ENCODE measurements at places on chromosomes 13 and 19. TPM values are rescaled to one million over a fixed set of nuclear protein-coding genes. Genes with fewer than 3 reads are reported as not detected.

DNA sequence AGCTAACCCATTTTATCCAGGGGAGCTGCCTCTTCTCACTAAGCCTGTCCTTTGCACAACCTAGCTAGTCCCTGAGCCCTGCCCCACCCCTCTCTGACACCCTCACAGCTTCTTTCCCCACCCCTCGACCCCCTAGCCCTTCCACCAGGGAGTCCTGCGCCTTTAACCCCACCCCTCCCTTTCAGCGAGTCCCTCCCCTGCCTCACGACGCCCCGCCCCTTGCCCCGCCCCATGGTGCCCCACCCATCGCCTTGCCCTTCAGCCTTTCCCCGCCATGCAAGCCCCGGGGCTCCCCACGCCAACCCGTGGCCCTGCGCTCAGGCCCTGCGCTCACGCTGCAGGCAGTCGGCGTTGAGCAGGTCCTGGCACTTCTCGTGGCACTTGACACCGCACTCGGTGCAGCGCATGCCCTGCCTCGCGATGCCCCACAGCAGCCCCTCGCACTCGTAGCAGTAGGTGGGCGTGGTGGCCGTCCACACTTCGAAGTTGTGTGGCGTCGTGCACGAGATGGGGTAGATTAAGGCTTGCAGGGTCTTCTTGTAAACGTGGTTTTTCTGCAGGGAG, 40.0 kb downstream of the UNC13A start:
- no peak for DNase-seq
- no peaks in the 10 kb centered on the region for H3K27me3 ChIP-seq
- no peak overlapping the region for H3K4me3 ChIP-seq
- no peaks in the 10 kb centered on the region for H3K36me3 ChIP-seq
- no peak overlapping the region for H3K27ac ChIP-seq

- no peaks in the 10 kb centered on the region for H3K4me1 ChIP-seq
- peaks cover 15% of the 10 kb centered on the region for H3K36me3 ChIP-seq
- H3K27me3 ChIP-seq: no peaks in the 10 kb centered on the region
- no peak overlapping the region for H3K4me3 ChIP-seq
- H3K27ac ChIP-seq: no peak overlapping the region
Observed at GRCh38 chr13:42929886-42930535, 62.0 kb downstream of the EPSTI1 start.

The CEACAM4 gene
- 0.28 TPM for total RNA-seq

DNA sequence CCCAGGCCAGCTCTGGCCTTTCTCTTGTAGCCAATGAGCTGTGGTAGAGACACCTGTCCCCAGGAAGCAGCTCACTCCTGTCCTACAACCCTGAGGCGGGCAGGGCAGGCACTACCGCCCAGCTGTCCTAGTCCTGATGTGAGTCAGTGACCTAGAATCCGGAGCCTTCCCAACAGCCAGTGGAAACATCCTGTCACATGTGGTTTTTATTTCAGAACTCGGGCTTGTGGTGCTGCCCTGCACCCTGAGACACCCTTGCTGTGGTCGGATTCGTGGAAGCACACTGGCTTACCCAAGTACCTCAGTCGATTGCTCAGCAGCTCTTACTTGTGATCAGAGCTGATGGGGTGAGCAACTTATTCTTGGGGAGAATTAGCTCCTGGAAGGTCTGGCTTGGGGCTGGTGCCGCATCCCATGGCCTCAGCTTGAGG, 83.6 kb upstream of the ARHGEF7 start:
- no peaks in the 10 kb centered on the region for H3K36me3 ChIP-seq
- H3K4me3 ChIP-seq: no peak overlapping the region
- H3K4me1 ChIP-seq: peaks cover 7% of the 10 kb centered on the region
- DNase-seq: no peak
- H3K27ac ChIP-seq: no peak overlapping the region

- H3K4me3 ChIP-seq: no peak overlapping the region
- no peaks in the 10 kb centered on the region for H3K36me3 ChIP-seq
- H3K4me1 ChIP-seq: no peaks in the 10 kb centered on the region
- DNase-seq: no peak
- no peak overlapping the region for H3K27ac ChIP-seq
Observed at GRCh38 chr13:74644229-74644628, 510.0 kb upstream of the KLF12 start.

DNA sequence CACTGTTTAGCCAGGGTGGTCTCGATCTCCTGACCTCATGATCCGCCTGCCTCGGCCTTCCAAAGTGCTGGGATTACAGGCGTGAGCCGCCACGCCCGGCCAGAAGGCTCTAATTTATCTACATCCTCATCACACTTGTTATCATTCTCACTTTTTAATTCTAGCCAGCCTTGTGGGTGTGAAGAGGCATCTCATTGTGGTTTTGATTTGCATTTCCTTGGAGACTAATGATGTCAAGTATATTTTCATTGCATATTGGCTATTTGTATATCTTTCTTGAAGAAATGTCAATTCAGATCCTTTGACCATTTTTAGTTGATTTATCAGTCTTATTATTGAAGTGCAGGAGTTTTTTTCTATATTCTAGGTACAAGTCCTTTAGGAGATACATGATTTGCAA, 27.7 kb upstream of the HIF3A start:
- no peak overlapping the region for H3K4me3 ChIP-seq
- peaks cover 6% of the 10 kb centered on the region for H3K27me3 ChIP-seq
- no peaks in the 10 kb centered on the region for H3K36me3 ChIP-seq
- peaks cover under 1% of the 10 kb centered on the region for H3K4me1 ChIP-seq
- DNase-seq: no peak

The ZNF443 gene
- 10.3 TPM for total RNA-seq

The FBXW9 gene
- 4.5 TPM for total RNA-seq

DNA sequence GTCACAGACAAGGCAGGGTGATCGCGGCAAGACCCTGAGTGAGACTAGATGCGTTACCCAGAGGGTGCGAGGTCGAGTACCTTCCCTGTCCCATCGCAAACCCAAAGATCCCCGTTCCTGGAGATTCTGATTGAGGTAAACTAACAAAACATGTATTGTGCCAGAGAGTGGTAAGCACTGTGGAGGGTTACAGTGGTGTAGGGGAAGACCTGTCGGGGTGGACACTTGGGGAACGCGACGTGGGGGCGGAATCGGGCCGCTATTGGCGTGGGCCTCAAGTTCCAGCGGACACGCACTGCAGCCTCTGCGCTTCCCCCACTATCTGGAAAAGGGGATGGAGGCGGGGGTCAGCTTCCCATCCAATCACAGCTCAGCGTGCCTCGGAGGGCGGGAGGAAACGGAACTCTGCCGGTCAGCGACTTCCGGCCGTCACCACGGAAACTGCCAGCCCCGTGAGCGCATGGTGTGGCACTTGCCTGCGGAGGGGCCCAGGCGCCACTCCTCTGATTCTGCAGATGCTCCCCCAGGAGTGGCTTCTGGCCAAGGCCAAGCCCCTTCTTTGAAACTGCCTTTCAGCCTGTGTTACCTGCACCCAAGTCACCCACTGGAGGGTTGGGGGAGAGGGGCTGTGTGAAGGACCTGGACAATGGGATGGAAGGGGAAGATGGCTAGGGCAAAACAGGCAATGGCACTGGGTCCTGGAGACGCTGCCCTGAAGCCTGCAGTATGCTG, 1.0 kb upstream of the UBE2M start:
- H3K36me3 ChIP-seq: peaks cover 9% of the 10 kb centered on the region
- H3K4me3 ChIP-seq: peak overlapping the region; percentile 47
- no peaks in the 10 kb centered on the region for H3K27me3 ChIP-seq
- H3K4me1 ChIP-seq: peaks cover 78% of the 10 kb centered on the region

- no peak for DNase-seq
- no peak overlapping the region for H3K4me3 ChIP-seq
- no peaks in the 10 kb centered on the region for H3K27me3 ChIP-seq
- no peaks in the 10 kb centered on the region for H3K36me3 ChIP-seq
- H3K4me1 ChIP-seq: no peaks in the 10 kb centered on the region
Observed at GRCh38 chr13:44011036-44011435, 131.3 kb downstream of the LACC1 start.

GRCh38 chr19:6765738-6766356, 1.4 kb downstream of the SH2D3A start:
- H3K4me1 ChIP-seq: peaks cover 52% of the 10 kb centered on the region
- H3K27me3 ChIP-seq: no peaks in the 10 kb centered on the region
- H3K4me3 ChIP-seq: peak overlapping the region; percentile 63
- DNase-seq: peak; percentile 16
- H3K27ac ChIP-seq: peak overlapping the region; percentile 97

- no peak overlapping the region for H3K4me3 ChIP-seq
- H3K27ac ChIP-seq: no peak overlapping the region
- no peaks in the 10 kb centered on the region for H3K4me1 ChIP-seq
- DNase-seq: no peak
- H3K27me3 ChIP-seq: no peaks in the 10 kb centered on the region
Observed at GRCh38 chr13:97659602-97660001, 225.6 kb downstream of the RAP2A start.

DNA sequence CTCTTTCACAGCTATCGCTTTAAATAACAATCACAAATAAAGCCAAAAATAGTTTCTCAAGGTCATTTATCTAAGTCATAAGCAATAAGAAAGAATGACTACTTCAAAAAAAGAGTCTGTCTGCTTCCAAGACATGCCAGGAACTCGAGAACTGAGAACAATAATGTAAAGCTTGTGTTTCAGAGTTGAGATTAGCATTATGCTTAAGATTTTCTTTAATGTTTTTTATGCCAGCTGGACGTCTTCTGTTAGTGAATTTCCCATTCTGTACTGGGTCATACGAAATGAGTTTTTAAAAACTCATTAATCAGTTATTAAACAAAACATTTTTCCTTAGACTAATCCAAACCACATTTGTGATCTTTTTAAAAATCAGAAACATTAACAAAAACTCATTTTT, 3.2 kb upstream of the SPRYD7 start:
- no peak overlapping the region for H3K27ac ChIP-seq
- H3K36me3 ChIP-seq: no peaks in the 10 kb centered on the region
- DNase-seq: no peak
- peaks cover 19% of the 10 kb centered on the region for H3K4me1 ChIP-seq
- H3K4me3 ChIP-seq: no peak overlapping the region

DNA sequence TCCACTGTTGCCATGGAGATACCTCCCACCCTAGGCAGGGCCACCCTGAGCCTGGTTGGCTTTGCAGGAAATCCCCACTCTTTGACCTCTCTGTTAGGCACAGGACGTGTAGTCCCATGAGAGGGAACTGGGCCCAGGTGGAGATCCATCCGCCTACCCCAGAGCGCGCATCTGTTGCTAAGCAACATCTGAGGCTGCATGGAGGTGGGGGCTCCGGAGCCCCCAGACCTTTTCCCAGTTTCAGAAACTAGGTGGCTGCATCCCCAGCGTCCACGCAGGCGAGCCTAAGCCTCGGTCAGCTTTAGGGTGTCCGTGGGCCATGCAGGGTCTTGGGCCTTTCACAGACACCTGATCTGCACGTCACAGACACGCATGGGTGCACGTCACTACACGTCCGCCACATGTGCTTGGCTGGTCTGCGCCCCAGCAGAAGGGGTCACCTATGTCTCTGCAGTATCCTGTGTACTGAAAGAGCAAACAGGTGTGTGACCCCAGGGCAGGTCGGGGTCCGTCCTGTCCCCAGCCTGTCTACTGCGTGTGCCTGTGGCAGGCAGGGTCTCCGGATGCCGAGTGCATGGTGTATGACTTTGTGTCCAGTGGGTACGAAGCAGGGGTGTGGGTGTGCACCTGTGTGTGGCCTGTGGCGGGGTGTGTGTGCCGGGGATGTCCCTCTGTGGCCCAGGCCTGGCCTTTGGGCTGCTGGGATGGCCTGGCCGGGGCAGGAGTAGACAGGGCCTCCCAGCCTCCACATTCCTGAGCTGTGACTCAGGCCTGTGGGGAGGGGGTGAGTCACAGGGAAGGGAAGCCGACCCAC, 4.1 kb upstream of the CIRBP start:
- no peaks in the 10 kb centered on the region for H3K27me3 ChIP-seq
- no peak overlapping the region for H3K4me3 ChIP-seq
- H3K4me1 ChIP-seq: peaks cover 59% of the 10 kb centered on the region

DNA sequence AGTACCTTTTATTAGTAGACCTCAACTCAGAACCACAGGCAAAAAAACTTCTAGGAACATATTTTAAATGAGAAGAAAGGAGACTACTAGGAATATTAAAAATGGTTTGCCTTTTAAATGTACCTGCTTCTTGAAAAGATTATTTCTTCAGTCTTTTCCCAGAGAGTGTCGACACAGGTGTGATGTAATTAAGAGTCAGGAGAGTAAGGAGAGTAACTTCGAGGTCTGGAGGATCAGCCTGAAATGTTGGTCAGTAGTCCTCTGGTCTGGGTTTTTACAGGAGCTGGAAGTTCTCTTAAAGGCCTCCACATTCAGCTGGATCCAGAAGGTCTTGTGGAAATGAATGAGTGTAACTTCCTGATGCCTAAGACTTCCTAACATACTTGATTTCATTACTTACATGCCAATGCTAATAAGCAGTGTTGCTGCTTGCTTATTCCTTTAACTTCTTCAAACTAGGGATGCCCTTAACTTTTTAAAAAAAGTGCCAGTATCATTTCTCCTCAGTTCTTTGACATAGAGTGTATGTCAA, at the start of gene KCTD4:
Gene KCTD4, minus strand, starts transcription at position 345 of the 532 bp plus-strand sequence. CDS start 6,478 bp downstream, outside the sequence.
- no peak within 1 kb of the TSS for H3K27ac ChIP-seq
- H3K27me3 ChIP-seq: no peaks in the 10 kb centered on the region
- H3K4me3 ChIP-seq: no peak within 1 kb of the TSS

DNA sequence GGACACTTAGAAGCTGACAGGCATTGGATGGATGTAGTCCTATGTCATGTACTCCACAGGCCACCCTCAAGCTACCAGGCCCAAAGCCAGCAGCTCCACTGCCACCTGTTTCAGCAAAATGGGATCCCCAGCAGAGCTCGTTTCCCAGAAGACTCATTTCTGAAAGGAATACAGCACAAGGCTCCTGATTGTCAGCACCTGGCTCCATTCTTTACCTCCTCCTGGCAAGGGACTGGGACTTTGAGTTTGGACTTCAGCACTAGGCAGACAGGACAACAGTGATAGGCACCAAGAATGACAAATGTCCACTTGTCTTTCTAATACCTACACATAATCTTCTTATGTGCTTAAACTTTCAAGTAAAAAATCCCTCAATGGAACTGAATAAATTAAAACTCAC, 150.4 kb upstream of the RXFP2 start:
- H3K4me1 ChIP-seq: no peaks in the 10 kb centered on the region
- no peak for DNase-seq
- H3K27ac ChIP-seq: no peak overlapping the region
- H3K36me3 ChIP-seq: no peaks in the 10 kb centered on the region

The CYP2B6 gene
- total RNA-seq: not detected

The ZNF439 gene
- 16.9 TPM for total RNA-seq

DNA sequence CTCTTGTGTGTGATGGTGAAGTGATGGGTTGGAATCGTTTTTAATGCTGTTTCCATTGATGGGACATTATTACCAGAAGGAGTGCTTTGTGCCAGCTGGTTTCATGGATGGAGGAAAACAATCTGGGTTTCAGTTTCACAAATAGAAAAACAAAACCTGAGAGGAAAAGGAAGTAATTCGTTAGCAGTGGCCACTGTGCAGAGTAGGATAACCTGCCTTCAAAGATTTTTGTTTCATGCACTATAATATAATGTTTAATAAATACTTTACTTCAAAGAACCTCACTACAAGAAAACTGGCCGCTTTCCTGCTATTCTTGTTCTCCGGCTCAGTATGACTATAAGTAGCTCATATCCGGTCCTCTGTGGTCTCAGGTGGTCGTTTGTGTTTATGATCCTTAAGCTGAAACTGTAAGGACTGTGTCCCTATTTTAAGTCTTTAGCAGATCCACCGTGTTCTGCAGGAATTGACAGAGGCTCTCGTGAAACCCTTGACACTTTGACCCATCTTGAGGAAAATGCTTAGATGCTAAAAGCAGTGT, 104.7 kb downstream of the GGACT start:
- H3K36me3 ChIP-seq: no peaks in the 10 kb centered on the region
- no peak overlapping the region for H3K4me3 ChIP-seq
- DNase-seq: no peak
- H3K27ac ChIP-seq: no peak overlapping the region
- peaks cover 12% of the 10 kb centered on the region for H3K4me1 ChIP-seq
